Breast epithelium (tissue), 4 donors: ENCODE measurements at places on chromosomes 1 and 21. TPM values are rescaled to one million over a fixed set of nuclear protein-coding genes. Genes with fewer than 3 reads are reported as not detected.

The TMEM82 gene
- not detected for total RNA-seq

The CRNN gene
- total RNA-seq = not detected

DNA sequence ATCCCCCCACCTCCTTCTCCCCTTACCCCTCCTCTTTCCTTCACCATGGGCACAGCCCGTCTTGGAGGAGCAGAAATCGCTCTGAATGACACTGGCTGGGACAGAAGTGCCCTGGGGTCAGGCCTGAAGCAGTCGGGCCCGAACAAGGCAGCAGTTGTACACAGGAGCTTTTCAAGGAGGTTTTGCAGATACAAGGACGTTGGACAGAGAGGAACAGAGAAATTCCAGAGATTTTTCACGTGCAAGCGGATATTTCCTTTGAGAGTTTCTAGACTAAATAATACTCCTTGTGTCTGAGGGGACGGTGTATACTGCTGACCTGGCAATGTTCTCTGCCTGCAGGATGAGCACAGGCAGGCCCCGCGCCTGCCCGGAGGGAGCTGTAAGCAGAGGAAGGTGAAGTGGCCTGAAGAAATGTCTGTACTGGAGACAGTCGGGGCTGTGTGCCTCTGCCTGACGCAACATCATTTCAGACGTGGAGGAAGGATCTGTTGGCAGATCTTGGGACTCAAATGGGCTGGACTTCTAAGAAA lies 95.3 kb upstream of the SLC25A33 start:
- peak; percentile 75 for DNase-seq

DNA sequence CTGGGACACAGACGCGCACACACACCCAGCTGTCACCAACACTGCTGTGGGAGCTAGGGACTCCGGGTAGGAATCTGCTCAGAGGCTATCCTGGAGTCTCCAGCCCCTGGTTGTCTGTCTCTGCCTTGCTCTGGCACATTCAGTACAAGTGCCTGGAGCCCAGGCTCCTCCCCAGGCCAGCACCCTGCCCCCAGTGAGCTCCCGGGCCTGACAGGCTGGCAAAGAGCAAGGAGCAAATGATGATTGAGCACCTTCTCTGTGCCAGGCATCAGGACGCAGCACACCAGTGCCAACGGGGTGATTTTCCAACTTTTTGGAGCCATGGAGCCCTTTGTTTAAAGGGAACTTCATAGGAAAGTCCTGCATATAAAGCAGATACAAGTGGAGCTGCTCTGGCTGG lies 6.5 kb downstream of the CNTN2 start:
- DNase-seq = no peak

GRCh38 chr1:105632342-105633196 lies 1423.9 kb upstream of the PRMT6 start:
- no peak for DNase-seq

GRCh38 chr1:61992257-61992656 lies 202.4 kb upstream of the L1TD1 start:
- DNase-seq = no peak

- DNase-seq = no peak
Observed at GRCh38 chr1:147626739-147627138, 43.6 kb downstream of the ACP6 start.

DNA sequence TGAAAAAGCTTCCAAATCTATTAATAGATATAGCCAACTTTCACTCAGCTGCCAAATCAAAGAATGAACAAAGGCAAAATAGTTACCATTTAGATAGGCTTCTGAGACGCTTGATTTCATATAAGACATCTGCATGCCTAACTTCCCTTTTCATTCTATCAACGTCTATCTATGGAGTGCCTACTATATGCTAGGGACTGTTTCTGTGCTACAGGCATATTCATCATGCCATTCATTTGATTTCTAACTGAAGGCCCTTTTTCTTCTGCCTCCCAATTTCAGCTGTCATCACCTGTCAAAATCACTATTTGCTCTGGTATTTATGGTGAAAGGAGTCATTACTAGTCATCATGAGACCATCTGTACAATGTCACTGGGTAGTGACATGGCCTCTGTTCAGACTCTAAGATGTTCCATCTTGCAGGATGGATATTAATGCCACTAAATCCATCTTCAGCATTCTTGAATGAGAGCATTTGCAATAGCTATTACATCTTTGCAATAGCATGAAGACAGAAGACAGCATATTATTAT lies 4.3 kb upstream of the KRTAP13-1 start:
- no peak for DNase-seq

DNA sequence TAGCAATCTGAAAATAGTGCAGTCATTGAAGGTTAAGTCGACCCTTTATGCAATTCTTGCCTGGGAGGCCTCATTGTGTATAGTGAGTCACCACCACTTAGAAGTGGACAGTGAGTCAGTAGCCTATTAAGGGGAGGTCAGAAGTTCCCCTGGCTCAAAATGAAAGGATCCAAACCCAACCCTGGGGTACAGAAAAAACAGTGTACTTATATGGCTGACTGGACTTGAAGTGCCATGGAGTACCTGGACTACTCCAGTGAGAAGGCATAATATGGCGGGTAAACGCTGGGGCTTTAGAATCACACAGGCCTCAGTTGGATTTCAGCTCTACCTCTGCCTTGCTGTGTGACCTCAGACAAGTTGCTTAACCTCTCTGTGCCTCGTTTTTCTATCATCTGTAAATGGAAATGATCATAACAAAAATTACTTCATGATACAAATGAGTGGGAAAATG lies 2.2 kb upstream of the BCL9 start:
- DNase-seq = no peak

DNA sequence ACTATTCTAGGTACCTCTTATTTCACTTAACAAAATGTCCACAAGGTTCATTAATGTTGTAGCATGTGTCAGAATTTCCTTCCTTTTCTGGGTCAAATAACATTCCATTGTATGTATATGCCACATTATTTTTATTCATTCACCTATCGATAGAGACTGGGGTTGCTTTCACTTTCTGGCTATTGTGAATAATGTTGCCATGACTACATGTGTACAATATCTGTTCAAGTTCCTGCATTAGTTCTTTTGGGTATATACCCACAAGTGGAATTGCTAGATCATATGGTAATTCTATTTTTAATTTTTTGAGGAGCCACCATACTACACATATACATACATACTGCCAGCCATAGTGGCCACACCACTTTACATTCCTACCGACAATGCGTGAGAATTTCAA lies 158.4 kb downstream of the ZZZ3 start:
- no peak for DNase-seq

DNA sequence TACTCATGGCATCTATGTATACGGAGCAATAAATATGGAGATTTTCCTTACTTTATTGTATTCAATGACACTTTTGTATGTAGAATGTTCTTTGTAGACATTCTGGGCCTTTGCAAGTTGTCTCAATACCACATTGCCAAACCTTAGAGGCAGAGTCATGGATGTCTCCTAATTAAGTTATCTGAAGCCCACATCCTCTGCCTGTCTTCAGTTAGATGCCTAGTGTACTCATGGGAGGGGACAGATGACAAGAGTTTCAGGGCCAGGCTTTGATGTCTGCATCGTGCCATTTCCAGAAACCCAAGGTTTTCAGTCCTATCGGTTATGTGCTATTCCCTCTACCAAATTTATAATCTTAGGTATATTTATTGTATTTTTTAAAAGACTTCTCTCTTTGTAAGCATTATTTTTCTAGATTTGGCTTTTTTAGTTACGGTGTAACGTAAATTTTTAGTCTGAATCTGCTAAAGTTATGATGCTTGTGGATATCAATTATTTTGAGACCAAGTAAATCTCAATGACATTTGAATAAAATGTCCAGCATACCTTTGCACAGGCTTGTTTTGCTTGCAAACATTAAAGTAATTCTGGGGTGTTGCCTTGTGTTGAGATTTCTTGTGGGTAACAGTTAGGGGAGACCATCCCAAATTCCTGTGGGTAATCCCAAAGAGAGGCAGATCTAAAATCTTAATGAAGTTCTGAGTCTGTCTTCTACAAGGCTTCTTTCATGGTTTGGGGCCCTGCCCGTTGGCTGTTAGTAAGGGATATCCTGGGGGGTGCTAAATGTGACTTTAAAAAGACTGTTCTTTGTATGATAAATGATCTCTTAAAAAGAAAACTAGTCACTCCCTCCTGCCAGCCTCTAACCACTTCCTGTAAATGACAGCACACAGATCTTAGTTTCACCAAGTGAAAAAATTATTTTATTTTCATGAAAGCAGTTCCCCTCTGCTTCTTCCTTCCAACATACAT lies 8.0 kb upstream of the MACF1 start:
- DNase-seq = no peak

DNA sequence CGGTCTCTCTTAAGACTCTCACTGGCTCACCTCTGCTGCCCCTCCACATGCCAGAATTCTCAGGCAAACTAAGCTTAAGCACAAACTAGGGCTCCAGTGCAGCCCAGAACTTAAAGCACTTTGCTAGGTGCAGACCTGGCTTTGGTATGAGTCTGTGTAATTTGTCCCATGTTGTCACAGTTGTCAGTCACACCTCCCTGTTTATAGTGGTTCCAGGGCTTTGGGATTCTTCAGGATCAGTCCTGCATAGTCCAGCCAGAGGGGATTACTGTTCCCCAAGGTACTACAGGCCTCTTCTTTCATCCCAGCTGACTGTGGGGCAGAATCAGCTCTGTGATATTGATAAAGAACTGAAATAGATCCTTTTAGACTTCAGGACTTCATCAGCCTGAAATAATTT lies 105.0 kb upstream of the UBE2U start:
- DNase-seq = no peak
